ENCODE measurements at places on chromosomes 5 and 9. TPM values are rescaled to one million over a fixed set of nuclear protein-coding genes. Genes with fewer than 3 reads are reported as not detected.

Gene CNTNAP3
- total RNA-seq: 23.9 TPM

Gene SLC22A4
- total RNA-seq: 4.5 TPM

GRCh38 chr5:142922223-142922952 lies 152.2 kb downstream of the ARHGAP26 start:
- no peaks in the 10 kb centered on the region for H3K36me3 ChIP-seq
- H3K27ac ChIP-seq: no peak overlapping the region
- no peak for DNase-seq
- no peak overlapping the region for H3K4me3 ChIP-seq

Gene MORN5
- total RNA-seq: not detected

DNA sequence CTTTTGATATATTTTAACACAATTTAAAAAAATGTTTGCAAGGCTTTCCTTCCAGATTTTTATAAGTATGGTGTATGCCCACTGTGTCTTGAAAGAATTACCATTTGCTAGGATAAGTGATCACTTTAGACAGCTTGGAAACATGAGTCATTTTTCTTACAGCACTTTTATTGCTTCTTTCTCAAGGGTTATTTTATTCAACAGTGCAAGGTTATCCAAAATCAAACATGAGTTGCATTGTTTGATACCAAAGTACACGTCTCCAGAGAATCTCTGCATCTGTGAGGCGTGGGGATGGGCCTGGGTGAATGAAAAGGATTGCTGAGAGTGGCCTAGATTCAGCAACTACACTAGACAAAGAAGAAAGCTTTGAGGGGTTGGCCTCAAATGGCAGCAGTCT lies 329.6 kb downstream of the ADAMTS6 start:
- no peaks in the 10 kb centered on the region for H3K27me3 ChIP-seq
- DNase-seq: no peak
- no peak overlapping the region for H3K27ac ChIP-seq

DNA sequence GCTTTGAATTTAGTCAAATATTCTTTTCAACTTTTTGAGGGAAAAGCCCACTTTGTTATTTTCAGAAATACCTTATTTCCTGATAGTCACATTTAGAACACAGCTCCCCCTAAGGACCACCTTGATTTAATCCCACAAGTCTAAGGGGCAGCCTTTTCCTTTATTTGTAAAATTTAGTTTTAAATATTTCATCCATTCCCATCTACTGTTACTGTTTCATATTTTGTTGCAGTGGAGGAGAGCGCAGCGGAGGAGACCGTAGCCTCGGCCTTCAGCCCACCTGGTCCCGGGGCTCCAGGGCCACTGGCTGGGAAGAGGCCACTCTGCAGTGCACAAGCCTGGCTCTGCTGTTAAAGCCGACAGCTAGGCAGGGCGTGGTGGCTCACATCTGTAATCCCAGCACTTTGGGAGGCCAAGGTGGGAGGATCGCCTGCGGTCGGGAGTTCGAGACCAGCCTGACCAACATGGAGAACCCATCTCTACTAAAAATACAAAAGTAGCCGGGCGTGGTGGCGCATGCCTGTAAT lies 19.6 kb downstream of the LPCAT1 start:
- peaks cover 3% of the 10 kb centered on the region for H3K36me3 ChIP-seq
- no peak overlapping the region for H3K27ac ChIP-seq
- H3K27me3 ChIP-seq: no peaks in the 10 kb centered on the region
- no peaks in the 10 kb centered on the region for H3K4me1 ChIP-seq
- DNase-seq: no peak

Gene PCDHGA7
- 10.0 TPM for total RNA-seq

DNA sequence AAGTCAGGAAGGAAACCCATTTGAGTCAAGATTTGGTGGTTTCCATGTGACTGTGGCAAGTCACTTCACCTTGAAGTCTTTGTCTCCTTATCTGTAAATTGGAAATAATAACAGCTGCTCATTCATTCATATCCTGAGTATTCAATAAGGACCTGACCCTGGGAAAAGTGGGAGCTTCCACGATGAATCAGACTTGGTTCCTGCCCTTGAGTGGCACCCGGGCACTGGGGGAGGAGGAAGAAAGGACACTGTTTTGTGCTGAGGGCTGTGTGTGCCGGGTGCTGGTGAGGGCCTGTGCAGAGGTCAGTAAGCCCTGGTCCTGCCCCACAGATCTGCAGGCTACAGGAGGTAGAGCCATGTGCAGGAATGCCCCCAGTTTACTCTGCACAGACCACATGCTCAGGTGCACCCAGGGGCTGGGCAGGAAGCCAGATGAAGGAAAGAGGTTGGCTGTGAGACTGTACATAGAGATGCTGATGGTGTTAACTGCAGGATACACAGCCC lies 6.8 kb downstream of the NDST1 start:
- no peaks in the 10 kb centered on the region for H3K36me3 ChIP-seq
- no peak overlapping the region for H3K4me3 ChIP-seq
- H3K4me1 ChIP-seq: peaks cover 33% of the 10 kb centered on the region

Gene CRHBP
- total RNA-seq: 0.73 TPM

DNA sequence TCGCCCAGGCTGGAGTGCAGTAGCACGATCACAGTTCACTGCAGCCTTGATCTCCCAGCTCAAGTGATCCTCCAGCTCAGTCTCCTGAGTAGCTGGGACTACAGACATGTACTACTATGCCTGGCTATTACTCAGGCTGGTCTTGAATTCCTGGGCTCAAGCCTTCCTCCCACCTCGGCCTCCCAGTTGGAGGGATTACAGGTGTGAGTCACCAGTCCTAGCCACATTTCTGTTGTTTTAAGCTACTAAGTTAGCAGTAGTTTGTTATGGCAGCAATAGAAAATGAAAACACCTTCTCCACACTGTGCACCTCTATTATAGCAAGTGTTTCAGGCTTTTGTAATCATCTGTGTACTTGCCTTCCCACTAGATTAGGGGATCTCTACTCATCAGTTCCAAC lies 588.9 kb upstream of the TLE4 start:
- H3K4me1 ChIP-seq: no peaks in the 10 kb centered on the region
- DNase-seq: no peak
- no peak overlapping the region for H3K4me3 ChIP-seq
- no peaks in the 10 kb centered on the region for H3K36me3 ChIP-seq
- H3K27me3 ChIP-seq: no peaks in the 10 kb centered on the region
- H3K27ac ChIP-seq: no peak overlapping the region

GRCh38 chr9:111237447-111237846 lies 92.6 kb downstream of the OR2K2 start:
- no peaks in the 10 kb centered on the region for H3K4me1 ChIP-seq
- no peaks in the 10 kb centered on the region for H3K27me3 ChIP-seq
- H3K4me3 ChIP-seq: no peak overlapping the region
- H3K36me3 ChIP-seq: no peaks in the 10 kb centered on the region
- no peak overlapping the region for H3K27ac ChIP-seq

GRCh38 chr9:28981129-28981528 lies 1407.8 kb upstream of the C9orf72 start:
- no peaks in the 10 kb centered on the region for H3K27me3 ChIP-seq
- no peaks in the 10 kb centered on the region for H3K4me1 ChIP-seq
- H3K36me3 ChIP-seq: no peaks in the 10 kb centered on the region
- H3K27ac ChIP-seq: no peak overlapping the region
- DNase-seq: no peak
- no peak overlapping the region for H3K4me3 ChIP-seq

Measured in breast epithelium (tissue), 4 donors.